ENCODE measurements at places on chromosomes 6 and 20.

DNA sequence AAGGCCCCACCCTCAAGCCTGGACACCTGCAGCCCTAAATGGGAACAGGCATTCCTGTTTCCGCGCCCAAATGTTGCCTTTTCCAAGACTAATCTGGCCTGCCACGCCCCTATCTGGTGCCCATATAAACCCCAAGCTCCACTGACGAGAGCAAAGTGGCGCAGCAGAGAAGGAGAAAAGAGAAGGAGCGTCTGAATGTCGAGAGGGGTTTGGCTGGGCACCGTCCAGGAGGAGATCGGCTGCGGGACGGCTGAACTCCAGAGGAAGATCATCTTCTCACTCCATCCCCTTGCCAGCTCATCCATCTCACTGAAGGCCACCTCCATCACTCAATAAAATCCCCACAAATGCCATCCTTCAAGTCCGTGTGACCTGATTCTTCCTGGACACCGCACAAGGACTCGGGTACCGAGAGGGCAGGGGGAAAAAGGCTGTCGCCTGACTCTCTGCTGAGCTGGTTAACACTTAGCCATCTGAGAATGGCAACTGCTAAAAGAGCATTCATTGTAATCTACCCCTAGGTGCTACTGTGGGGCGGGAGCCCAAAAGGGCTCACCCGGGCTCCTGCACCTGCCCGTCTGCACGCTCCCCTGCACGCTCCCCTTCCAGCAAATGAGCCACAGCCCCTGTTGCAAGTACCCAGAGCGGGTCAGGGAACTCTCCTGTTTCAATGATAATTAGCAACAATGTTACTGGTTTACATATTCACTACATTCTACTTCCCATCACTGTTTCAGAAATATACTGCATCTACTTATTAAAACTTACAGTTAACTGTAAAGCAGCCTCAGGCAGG lies 23.5 kb downstream of the TAF4 start:
- DNase-seq: no peak

- DNase-seq: no peak
Measured at GRCh38 chr6:74642101-74642500, 563.8 kb downstream of the COL12A1 start.

GRCh38 chr6:11921751-11922150 lies 90.4 kb upstream of the HIVEP1 start:
- no peak for DNase-seq

DNA sequence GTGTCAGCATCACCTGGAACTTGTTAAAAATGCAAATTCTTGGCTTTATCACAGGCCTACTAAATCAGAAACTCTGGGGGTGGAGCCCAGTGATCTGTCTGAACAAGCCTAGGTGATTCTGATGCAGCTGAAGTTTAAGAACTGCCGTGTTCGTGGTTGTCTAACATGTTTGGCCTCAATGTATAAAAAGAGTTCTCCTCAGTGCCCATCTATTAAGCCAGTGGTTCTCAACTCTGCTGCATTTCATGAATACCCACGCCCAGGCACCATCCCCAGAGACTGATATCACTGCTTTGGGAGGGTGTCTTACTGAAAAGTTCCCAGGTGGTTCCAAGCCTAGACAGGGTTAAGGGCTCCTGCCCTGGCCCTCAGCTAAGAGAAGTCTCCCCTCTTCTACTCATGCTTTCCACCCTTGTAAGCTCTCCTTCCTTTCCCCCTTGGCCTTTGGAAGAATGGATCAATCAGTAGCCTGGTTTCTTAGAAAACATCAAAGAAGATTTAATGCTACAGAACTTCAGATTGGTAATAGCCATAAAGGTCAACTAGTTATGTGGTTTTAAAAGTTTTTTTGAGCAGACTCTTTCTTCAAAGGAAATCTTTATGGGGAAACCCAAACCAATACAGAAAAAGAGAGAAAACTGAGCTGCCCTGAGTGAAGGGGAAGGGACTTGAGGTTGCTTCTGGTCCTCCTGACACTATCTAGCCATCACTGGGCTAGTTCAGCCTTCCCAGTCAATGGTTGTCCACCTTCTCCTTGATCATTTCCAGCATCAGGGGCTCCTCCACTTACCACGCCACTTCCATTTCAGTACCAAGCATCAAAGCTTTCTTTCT lies 38.9 kb upstream of the TNFAIP3 start:
- DNase-seq: peak; percentile 92

DNA sequence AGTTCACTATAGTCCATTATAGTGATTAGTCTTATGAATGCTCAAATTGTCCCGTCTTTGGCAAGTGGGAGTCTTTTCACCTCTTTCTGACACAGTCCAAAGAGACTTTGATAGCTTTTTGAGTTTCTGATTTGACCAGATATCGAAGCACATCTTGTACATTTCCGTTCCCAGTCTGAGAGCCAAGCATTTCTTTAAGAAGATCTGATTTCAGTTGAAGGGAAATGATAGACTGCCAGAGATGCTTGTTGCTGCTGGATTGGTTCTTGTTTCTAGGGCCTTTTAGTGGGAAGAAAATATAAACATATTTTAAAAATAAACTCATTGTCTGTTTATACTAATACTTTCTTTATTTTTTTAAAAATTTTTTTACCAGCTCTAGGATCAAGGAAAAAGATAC lies 54.1 kb upstream of the IER3 start:
- no peak for DNase-seq

GRCh38 chr6:68639826-68640490 lies 4.9 kb downstream of the ADGRB3 start:
- DNase-seq: no peak

DNA sequence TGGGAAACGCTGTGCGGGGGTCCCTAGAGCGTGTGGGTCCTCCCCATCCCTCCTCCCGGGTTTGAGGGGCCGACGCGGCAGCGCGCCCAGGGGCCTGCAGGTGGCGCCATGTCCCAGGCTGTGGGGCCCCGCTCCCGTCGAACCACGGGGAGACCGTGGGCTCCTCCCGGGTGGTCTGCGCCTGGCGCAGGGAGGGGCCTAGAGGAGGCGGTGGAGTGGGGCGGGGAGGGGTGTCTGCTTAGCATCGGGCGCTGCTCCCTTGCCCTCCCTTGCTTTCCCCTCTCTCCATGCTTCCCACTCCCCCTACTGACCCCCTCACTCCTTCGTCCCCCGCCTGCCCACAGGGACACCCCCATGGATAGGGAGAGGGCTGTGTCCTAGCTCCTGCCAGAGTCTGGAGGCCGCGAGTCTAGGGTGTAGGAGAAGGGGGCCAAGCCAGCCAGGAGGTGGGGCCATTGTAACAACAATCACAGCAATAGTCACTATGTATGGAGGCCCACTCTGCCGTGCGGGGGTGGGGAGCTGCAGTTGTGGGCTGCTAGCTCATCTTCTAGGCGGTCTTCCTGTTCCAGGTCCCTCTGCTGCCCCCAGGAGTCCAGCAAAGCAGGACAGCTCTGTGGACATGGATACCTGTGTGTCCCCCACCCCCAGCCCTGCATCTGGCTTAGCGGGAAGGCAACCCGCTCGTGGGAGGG lies 51.7 kb downstream of the CHMP4B start:
- peak; percentile 33 for DNase-seq

DNA sequence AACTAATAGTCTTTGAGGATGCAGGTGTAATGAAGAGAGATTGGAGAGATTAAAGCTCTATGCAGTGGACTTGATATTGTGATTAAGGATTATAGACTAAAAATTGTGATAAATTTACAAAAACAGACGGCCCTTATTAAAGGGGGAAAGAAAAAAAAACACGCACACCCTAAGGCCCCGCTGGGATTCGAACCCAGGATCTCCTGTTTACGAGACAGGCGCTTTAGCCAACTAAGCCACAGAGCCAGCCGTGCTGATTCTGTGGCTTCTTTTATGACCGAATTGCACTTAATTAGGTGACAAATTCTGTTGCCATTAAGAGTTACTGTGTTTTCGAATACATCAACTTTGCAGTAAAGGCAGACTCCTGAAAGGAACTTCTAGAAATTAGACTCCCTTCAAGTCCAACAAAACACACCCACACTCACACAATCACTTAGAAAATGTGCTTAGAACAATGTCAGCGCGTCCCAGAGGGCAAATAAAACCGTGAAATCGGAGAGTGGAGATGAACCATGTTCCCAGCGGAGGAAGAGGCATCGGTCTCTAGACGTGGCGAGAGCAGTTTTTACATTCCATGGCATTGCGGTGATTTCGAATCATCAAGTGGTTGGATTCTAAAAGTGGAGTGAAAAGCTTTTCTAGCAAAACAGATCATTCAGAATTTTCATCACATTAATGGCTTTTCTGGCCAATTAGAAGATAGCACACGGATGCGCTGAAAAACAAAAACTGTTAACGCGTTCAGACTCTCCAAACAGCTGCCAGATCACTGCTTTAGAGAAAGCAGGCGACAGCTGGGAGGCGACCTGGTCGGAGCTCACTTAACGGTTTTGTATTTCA lies 122.6 kb downstream of the GPX5 start:
- DNase-seq: peak; percentile 75

DNA sequence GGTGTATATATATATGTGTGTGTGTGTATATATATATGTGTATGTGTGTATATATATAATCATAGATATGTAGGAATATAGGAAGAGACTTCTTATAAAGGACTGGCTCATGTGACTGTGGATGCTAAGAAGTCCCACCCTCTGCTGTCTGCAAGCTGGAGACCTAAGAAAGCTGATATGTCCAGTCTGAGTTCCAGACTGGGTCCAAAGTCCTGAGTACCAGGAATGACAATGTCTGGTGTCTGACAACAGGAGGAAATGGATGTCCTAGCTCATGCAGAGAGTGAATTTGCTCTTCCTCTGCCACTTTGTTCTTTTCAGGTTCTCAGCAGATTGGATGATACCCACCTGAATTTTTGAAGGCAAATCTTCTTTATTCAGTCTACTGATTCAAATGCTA lies 7.1 kb downstream of the ALDH5A1 start:
- no peak for DNase-seq

DNA sequence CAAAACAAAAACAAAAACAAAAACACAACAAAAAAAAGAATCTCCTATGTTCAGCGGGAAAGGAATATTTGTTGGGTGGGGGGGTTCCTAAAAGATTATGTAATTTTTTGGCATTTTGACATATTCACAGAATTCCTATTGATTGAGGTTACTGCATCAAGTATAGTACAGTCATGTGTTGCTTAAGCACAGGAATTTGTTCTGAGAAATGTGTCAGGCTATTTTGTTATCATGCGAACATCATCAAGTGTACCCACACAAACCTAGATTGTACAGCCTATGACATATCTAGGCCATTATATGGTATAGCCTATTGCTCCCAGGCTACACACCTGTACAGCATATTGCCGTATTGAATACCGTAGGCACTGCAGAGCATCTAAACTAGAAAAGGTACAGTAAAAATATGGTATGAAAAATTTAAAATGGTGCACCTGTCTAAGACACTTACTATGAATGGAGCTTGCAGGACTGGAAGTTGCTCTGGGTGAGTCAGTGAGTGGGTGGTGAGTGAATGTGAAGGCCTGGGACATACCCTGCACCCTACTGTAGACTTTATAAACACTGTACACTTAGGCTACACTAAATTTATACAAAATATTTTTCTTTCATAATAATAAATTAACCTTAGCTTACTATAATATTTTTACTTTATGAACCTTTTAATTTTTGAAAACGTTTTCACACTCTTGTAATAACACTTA lies 110.6 kb downstream of the CDKAL1 start:
- DNase-seq: peak; percentile 28

- DNase-seq: peak; percentile 46
Measured at GRCh38 chr6:15513801-15514711, 148.8 kb downstream of the DTNBP1 start.

- DNase-seq: no peak
Measured at GRCh38 chr6:126145351-126145750, 159.0 kb downstream of the TRMT11 start.

DNA sequence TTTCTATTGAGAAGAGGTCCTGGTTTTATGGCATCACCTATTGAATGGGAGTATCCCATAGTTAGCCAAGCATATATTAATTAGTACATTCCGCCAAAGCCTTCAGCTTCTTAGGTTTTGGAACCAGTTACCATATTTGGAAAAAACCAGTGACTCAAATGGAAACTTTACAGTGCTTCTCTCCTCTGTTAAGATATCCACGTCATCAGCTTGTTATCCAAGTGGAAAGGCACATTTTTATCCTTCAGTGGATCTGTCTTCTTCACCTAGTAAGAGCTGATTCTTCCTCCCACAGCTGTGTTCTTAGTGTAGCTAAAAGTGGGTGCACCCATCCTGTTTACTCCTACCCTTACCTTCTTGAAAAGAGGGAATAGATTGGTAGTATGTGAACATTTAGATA lies 34.5 kb downstream of the TPD52L1 start:
- DNase-seq: no peak

DNA sequence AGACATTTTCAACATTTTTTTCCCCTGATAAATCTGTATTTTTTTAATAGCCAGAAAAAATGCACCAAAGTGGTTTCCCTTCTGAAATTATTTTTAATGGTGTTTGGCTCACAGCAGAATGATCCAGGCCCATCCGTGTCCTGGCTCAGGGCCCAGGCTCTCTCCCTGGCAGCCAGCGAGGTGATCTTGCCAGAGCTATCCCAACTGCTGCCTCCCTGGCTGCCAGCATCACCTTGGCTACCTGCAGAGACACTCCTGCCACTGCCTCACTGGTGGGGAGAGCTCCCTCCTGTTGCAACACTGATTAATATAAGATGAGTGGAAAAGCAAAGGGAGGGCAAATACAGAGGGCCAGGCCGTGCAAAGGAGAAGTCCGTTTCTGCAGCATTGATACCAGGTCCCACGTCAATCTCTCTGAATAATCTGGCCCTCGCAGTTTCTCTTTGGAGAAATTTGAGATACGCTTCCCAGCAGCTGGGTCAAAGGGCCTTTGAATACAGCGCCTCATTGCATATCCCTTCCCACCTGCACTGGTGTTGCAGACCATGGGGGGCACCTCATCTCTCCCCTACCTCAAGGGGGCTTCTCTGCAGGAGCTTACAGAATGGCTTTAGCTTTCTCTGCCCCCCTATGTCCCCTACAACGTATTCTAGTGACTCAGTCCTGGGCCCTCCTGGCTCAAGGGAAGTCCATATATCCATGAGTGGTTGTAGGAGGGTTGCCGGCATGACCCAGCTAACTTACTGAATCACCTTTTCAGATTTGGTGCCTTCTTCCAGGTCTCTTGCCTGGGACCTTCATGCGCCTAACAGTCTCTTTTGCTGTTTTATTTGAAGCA lies 12.8 kb upstream of the DSTN start:
- peak; percentile 65 for DNase-seq

- no peak for DNase-seq
Measured at GRCh38 chr6:164692772-164693510, 616.5 kb downstream of the C6orf118 start.

DNA sequence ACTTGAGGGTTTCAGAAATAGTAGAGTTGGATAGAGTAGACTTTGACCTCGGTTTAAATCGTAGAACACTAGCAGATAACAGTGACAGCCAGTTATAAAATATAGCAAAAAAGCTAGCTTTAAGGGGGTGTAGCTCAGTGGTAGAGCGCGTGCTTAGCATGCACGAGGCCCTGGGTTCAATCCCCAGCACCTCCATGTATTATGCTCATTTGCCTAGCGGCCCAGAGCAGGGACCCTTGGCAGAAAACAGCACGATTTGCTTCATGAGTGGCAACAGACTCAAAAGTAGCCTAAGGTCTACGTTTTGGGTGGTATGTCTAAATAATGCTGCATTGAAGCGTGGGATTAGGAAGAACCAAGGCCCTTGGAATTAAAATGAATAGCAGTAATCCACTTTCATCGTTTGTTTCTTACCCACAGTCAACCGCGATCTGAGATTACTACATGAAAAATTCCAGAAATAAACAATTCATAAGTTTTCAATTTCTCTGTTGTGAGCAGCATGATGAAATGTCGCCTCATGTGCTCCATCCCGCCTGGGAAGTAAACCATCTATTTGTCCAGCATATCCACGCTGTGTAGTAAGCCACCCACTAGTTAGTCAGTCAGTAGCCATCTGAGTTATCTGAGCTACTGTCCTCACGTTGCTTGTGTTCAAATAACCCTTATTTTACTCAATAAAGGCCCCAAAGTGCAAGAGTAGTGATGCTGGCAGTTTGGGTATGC lies 184.9 kb downstream of the GPX5 start:
- DNase-seq: peak; percentile 79

- DNase-seq: no peak
Measured at GRCh38 chr6:29295181-29295585, 6.3 kb upstream of the OR14J1 start.
